Effector memory CD4-positive, alpha-beta T cell (primary cell): ENCODE measurements at places on chromosomes 3 and 15.

DNA sequence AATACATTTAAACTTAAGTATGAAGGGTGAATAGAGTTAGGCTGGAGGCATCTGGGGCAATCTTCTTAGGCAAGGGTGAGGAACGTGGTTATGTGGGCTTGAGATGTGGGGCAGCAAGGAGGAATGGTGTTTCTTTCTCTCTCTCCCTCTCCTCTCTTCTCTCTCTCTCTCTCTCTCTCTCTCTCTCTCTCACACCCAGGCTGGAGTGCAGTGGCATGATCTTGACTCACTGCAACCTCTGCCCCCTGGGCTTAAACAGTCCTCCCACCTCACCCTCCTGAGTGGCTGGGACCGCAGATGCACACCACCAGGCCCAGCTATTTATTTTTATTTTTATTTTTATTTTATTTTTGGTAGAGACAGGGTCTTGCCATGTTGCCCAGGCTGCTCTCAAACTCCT lies 4.0 kb upstream of the MGA start:
- no peak for DNase-seq

DNA sequence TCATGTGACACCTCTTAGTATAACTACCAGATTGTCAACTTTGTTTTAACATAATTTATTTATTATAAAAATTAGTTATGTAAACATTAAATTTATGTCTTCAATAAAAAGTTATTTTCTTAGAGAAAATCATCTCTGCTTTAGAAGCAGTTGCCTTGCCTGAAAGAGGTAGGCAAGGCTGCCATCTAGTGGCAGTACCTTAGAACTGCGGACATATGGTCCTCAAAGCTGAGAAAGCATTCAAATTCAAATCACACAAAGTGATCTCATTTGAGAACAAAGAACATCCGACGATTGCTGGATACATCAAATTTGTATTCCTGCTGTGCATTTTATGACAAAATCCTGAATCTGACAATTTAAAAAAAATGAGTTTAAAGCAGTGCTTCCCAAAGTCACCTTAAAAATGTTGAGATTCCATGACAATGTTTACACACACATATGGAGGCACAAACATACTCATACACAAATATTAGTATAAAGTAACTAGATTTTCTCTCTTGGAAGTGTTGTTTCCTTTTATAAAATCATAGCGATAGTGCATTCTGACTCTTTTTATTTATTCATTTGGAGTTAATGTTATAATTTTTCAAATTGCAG lies 617.4 kb downstream of the CADM2 start:
- no peak for DNase-seq

- DNase-seq = no peak
These were observed 37.9 kb downstream of the TJP1 start for GRCh38 chr15:29784413-29784812.

GRCh38 chr15:50627351-50628055 lies 59.1 kb downstream of the TRPM7 start:
- no peak for DNase-seq

DNA sequence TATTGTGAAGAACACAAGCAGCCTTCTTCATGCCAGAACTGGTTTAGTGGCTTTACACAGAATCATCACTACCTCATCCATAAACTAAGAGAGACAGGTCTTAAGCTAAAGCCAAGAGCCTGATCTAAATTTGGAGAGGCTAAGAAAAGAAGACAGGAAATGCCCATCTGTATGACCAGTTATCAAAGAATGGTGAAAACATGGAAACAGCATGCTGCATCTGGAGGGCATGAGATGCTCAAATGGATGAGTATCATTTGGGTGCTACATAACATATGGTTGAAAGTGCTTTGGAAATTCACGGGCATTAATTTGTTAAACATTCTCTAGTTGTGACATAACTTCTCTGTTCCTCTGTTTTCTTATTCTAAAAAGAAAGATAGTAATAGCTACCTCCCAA lies 112.5 kb downstream of the CPNE4 start:
- DNase-seq = no peak

DNA sequence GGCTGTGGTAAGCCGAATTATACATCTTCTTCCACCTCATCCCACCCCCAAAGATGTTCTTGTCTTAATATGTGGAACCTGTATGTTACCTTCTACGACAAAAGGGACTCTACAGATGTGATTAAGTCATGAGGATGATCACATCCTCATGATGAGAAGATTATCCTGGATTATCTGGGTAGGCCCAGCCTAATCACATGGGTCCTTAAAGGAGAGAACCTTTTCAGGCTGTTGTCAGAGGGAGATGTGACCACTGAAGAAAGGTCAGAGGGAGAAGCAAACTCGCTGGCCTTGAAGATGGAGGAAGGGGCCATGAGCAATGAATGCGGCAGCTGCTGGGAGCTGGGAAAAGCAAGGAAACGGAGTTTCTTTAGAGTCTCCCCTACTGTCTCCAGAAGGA lies 12.9 kb upstream of the SCG3 start:
- DNase-seq = no peak
